ENCODE measurements at places on chromosomes 12 and 14.

DNA sequence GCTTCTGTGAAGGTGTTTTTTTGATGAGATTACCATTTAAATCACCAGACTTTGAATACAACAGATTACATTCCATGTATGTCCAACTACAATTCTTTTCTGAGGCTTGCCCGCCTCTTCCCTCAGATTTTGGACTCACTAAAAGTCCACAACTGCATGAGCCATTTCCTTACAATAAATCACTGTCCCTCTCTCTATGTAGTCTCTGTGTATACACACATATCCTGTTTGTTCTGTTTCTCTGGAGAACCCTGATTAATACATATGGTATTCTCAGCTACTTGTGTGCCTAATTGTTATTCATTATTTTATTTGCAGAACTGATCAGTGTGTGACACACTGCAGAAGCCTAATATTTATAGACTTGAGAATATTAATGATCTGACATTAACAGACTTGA is 2.4 kb upstream of the MIPOL1 start:
- no peak for DNase-seq

GRCh38 chr12:13154831-13155230 is 41.7 kb upstream of the EMP1 start:
- DNase-seq, result no peak

DNA sequence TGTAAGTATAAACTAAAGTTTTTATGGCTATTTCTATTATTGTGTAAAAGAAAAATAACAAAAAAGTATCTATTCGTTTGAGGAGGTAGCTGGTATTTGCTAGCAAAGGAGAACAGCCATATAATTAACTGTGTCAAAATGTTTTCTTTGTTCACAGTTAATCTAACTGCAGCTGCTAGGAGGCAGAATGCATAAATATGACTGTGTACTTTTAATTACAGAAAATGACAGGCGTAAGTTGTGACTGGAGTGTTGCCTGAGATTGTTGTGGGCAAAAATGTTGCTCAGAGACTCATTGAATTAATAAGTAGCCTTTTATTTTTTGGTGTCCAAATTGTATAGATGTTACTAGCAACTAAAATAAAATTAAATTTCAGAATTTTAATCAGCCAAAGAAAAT is 33.5 kb downstream of the PTPRO start:
- no peak for DNase-seq

GRCh38 chr14:104181761-104182530 is 43.6 kb downstream of the KIF26A start:
- DNase-seq, result no peak

- DNase-seq, result no peak
These were observed 33.1 kb downstream of the C12orf42 start for GRCh38 chr12:103462675-103463074.

DNA sequence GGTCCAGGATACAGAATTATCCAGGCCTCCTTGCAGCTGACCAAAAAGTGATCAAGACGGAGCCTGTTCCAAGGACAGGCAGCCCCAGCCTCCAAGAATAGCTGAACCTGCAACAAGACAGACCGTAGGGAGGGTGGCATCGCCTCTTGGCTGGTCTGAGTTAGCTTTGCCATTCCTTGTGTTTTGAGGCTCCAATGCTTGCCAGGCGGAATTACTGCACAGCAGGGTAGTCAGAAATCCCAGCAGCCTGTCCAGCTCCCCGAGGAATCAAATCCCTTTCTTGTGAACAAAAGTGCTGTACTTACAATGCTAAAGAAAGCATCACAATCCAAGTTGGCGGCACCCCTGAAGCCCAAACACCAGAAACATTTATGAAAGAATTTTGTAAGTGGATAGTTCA is 246.9 kb downstream of the TMEM132C start:
- DNase-seq, result no peak

DNA sequence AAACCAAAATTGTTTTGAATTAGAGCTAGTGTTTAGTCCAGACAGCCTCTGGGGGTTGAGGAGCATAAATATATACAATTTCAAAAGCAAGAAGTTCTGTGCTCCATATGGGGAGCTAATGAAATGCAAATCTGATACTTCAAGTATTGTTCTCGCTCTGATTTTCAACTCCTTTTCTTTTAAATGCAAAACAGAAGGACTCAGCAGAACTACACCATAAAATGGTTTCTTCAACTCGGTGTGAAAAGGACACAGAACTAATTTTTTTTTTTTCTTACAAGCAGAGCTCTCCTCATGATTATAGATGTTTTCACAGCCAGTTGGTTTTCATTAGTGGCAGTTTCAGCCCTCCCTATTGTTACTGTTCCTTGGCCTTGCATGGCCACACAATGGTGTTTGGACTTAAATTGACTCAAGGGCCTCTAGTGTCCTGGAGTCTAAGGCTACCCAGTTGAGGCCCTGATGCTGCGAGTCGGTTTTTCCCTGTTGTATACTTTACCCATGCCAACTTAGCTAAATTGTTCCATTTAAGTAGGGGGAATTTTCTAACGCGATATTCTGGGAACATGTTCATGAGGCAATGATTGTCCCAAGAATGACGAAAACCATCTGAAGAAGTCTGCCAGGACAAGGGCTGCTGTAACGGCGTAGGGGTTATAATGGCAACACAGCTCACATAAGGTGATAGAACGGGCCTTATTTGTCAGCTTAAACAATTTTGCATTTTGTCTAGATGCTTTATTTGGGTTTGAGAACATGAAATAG is 120.3 kb downstream of the GPR135 start:
- DNase-seq, result no peak

DNA sequence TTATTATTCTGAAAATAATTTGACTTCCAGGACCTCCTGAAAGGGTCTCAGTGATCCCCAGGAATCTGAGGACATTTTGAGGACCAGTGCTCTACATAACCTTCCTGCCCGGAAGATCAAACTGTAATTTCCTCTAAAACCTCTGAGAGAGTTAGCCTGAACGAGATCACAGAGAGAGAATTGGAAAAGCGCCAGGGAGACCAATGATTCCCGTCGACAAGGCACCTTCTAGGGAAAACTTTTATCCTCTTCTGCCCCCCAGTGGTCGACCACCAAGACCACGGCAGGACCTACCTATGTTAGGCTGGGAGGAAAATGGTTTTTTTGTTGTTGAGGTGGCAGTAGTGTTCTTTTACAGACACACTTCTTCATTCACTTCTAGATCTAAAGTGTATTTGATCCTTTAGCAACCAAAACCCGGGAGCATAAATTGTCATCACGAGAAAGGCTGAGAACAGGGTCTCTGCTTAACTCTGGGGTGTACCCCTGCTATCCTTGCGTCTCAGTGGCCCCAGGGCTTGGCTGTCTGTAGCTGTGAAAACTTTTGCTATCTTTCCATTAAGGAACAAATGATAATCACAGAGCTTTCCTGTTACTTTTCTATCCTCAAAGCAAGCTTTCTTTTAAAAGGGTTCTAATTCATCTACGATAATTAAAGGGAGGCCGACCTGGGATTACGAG is 62.9 kb upstream of the NID2 start:
- peak; percentile 52 for DNase-seq

GRCh38 chr12:19031032-19031431 is 98.5 kb upstream of the PLEKHA5 start:
- DNase-seq, result no peak

GRCh38 chr14:27315477-27315876 is 717.6 kb upstream of the NOVA1 start:
- no peak for DNase-seq
